Activated B cell treated with CpG ODN at 0.5 μM for 24 hours (primary cell): ENCODE measurements at places on chromosomes 4 and X. TPM values are rescaled to one million over a fixed set of nuclear protein-coding genes. Genes with fewer than 3 reads are reported as not detected.

Gene GAGE12H
- total RNA-seq = not detected in 2 replicates

Gene CXorf66
- total RNA-seq = not detected in 2 replicates

Gene NPY2R
- total RNA-seq = not detected in 2 replicates

Gene GRIA2
- total RNA-seq = not detected in 2 replicates

Gene RPS6KA6
- 0.51 and 0.81 TPM in 2 replicates for total RNA-seq

Gene GATA1
- not detected in 2 replicates for total RNA-seq

Gene GABRA4
- total RNA-seq = not detected in 2 replicates

Gene GABRG1
- total RNA-seq = not detected in 2 replicates

Gene GRIA3
- not detected in 2 replicates for total RNA-seq

Gene TMEM129
- 23.6 and 23.7 TPM in 2 replicates for total RNA-seq

Gene BTC
- not detected in 2 replicates for total RNA-seq

Gene FAT1
- total RNA-seq = not detected in 2 replicates

Gene ATP1B4
- not detected in 2 replicates for total RNA-seq

Gene BTK
- 193 and 219 TPM in 2 replicates for total RNA-seq

Gene DUX4
- total RNA-seq = not detected in 2 replicates

Gene SLITRK2
- total RNA-seq = not detected in 2 replicates

Gene QRFPR
- not detected in 2 replicates for total RNA-seq

Gene COMMD8
- 23.6 and 23.9 TPM in 2 replicates for total RNA-seq

Gene TEX13D
- total RNA-seq = not detected in 2 replicates
